Fibroblast of skin of left biceps (primary cell): ENCODE measurements at places on chromosomes 7 and 10.

- DNase-seq = no peak
Measured at GRCh38 chr7:14504134-14504533, 398.4 kb downstream of the DGKB start.

GRCh38 chr7:76430836-76431235 is 6.1 kb downstream of the ZP3 start:
- DNase-seq = no peak

GRCh38 chr7:11817111-11817740 is 14.8 kb downstream of the THSD7A start:
- no peak for DNase-seq

DNA sequence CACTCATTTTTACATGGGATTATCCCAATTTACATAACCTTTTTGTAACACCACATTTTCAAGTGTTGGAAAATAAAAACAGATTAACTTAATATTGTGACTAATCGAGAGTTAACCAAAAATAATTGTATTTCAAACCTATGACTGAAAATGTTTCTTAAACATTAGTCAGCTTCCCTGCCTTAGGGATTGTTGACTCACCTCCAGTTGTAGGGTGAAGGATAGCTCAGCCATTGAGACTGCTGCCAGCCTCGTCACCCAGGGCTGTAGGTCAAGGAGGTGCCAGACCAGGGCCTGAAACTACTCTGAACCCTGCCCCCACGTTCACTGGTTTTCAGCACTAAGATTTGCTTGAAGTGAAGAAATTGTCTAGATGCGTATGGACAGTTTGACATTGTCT is 351.2 kb downstream of the GFRA1 start:
- no peak for DNase-seq

- DNase-seq = no peak
Measured at GRCh38 chr10:61870526-61870895, 31.0 kb upstream of the ARID5B start.

- DNase-seq = no peak
Measured at GRCh38 chr7:47561715-47562446, 20.0 kb downstream of the TNS3 start.

DNA sequence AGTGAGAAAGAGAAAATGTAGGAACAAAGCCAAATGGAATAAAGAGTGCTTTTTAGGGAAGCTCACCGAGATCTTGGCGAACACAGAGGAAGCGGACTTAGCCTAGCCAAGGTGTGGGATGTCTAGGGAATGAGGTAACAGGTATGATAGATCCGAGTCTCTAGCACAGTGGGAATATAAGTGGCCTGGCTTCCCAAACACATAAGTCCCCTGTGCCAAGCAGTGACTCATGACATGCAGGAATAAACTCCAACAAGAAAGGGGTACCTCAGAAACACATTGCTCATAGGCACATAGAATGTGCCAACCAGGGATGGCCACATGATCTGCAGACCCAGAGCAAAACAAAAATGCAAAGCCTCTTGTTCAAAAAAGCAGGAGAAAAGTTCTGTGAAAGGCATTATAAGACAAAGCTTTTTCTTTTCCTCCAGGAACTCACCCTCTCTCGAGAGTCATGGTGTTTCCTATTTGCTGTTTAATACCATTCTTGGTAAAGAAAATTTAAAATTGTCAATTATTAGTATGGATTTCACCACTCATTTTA is 542.5 kb downstream of the GATA3 start:
- DNase-seq = no peak
